Bronchial epithelial cell (primary cell): ENCODE measurements at places on chromosomes 1 and 21.

DNA sequence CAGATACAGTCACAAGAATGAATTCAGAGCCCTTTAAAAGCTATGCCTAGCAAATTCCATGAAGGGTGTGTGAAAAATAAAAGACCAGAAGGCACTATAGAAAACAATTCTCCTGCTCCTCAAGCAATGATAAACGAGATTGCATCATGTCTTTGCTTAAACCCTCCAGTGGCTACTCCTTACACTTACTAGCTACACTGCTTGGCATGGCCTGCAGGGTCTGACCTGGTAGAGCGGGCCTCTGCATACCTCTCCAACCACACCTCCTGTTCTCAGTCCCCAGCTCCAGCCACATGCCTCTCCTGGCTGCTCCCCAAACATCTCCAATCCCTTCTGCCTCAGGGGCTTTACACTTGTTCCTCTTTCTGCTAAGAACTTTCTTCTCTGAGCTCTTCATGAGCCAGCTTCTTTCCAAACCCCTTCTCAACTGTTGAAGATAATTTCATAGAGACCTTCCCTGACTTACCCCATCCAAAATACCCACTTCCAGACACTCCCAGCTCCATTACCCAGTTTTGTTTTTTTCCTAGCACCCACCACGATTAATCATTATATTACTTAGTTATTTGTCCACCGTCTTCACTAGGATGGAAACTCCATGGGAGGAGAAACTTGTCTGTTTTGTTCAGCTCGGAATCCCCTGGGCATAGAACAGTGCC is 11.2 kb upstream of the CREG1 start:
- no peak for DNase-seq

DNA sequence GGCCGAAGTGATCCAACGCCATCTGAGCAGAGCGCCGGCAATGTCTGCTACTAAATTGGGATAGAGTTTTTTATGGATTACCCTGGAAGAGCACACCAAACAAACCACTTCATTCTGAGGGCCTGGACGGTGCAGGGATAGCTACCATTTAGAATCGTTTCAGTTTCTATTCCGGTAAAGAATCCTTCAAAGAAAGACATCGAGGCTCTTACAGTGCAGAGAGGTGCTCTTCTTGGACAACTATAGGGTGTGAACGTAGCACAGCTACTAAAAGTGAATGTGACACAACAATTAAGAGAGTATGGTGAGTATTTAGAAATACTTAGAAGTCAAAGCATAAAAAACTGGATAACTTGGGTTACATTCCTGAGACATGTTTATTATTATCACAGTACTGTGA is 16.1 kb downstream of the HIVEP3 start:
- no peak for DNase-seq

DNA sequence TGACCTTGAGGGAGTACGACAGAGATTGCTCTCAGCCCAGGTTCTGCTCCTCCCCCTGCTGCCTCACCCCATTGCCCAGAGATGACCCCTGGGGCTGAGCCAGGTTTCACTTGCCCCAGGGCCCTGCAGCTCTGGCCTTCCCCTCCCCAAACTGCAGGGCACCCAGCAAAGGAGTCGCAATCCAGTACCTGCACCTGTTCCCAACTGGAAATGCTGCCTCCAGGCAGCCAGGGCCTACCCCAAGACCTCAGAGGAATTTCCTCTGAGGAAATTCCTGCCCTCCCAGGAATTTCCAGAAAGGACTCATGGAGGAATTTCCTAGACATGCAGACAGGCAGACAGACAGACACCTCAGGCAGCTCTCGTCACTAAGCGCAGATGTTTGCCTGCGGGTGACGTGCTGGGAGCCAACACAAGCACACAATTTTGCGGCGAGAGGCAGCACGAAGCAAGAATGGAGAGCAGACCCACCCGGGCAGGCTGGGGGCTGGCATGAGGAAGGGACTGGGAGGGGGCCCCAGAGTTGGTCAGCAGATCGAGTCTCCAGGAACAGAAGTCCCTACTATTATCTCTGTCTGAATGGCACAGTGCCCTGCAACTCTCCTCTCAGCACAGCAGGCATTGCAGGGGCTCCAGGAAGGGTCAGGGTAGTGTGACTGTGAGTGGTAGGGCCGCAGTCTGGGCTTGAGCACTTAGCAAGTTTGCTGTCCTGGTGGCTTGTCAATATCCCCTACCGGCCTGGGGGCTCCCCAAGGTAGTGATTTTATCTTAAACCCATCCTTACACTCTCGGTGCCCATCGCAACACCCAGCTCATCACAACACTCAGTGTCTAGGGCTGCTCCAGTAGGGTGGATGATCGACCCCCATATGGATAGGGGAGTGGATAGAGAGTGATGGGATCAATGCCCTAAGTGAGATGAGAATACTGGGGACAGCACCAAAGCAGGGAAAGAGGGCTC is 2.9 kb upstream of the EFNA1 start:
- peak; percentile 69 for DNase-seq

DNA sequence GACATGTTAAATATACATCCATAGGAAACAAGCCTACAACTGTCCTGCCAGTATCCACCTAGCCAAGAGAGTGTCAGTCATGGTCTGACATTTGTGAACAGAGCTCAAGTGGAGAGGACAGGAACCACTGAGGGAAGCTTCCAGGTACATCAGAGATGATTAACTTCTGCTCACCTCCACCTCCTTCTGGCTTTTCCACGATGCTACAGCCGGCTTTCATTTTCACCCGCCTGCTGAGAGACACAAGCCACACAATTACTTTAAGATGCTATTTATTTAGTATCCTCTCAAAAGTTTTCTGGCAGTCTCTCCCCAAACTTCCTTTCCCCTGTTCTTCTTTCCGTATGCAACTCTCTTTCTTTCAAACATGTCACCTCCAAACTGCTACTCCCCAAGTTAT is 2.1 kb downstream of the ETV3 start:
- DNase-seq, result peak; percentile 50

- no peak for DNase-seq
Observed at GRCh38 chr1:173430677-173431303, 46.3 kb upstream of the PRDX6 start.

- DNase-seq, result peak; percentile 58
Observed at GRCh38 chr1:1273512-1274298, at the start of gene UBE2J2. TSS of gene UBE2J2 (minus strand) at chr1:1273854. CDS start at chr1:1267992, 5,862 bp downstream.

DNA sequence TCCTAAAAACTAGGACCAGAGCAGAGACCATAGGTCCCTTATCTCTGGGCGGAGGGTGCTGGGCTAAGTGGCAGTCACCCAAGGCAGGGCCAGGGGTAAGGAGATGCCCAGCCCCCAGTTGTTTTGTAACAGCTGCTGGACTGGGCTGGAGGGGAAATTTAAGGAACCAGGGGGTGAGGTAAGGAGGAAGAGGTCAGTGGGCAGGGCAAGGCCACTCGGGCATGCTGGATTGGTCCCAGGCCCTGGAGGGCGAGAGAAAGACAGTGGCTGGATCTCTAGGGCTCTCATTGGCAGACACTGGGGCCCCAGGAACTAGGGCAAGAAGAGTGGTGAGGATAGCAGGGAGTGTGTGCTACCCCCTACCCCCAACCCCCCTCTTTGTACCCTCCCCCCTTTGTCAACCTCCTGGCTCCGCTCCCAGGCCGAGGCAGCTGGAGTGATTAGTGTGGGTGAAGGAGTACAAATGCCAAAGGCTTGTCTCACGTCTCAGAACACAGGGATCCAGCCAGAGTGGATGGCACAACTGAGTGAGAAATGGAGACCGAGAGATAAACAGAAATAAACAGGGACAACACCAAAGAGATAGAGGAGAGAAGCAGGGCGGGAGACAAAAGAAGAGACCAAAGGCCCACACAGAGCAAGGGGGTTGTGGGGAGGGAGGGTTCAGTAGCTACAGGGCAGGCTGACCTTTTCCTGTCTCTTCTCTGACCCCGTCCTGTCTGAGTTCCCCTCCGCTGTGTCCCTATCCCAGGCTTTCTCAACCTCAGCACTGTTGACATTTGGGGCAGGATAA is 20.5 kb upstream of the THRAP3 start:
- no peak for DNase-seq

DNA sequence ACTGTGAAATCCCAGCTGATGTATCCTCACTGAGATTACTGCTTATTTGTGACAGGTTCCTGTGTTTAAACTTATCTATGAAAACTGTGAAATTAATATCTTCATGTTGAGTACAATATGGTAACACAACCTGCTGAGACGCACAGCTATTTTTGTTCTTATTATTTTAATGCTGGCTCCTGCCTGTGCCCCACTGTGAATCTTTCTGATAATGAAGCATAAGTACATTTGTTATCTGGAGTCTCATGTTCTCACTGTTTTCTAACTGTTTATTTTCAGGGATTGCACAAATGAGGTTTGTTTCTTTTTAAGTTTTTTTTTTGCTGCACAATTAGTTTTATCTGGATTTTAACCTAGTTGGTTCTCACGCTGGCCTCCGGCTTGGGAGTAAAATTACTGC is 39.9 kb upstream of the IFNAR2 start:
- no peak for DNase-seq

- DNase-seq, result no peak
Observed at GRCh38 chr1:64755361-64755760, 10.5 kb downstream of the RAVER2 start.

- no peak for DNase-seq
Observed at GRCh38 chr1:204885790-204886189, 15.1 kb downstream of the NFASC start.

DNA sequence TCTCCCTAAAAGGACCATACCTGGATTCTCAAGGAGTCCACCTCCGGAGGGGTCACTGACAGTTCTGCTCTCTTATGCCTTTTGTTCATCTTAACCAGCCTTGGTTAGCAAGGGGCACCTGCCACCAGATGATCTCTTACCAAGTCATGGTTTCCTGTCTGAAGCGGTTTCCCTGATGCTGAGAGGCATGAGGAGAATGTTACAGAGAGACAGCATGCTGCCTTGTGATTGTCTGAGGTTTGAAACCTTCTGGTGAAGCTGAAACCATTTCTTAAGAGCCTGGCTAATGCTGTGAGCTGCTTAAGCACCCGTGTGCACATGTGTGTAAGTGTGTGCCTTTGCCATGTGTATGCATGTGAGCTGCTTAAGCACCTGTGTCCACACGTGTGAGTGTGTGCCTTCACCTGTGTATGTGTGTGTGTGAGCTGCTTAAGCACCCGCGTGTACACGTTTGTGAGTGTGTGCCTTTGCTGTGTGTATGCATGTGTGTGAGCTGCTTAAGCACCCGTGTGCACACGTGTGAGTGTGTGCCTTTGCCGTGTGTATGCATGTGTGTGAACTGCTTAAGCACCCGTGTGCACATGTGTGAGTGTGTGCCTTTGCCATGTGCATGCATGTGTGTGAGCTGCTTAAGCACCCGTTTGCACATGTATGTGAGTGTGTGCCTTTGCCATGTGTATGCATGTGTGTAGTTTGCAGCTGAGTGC is 136.4 kb upstream of the COL6A1 start:
- no peak for DNase-seq

GRCh38 chr1:94283462-94283861 is 46.1 kb upstream of the ARHGAP29 start:
- DNase-seq, result no peak

DNA sequence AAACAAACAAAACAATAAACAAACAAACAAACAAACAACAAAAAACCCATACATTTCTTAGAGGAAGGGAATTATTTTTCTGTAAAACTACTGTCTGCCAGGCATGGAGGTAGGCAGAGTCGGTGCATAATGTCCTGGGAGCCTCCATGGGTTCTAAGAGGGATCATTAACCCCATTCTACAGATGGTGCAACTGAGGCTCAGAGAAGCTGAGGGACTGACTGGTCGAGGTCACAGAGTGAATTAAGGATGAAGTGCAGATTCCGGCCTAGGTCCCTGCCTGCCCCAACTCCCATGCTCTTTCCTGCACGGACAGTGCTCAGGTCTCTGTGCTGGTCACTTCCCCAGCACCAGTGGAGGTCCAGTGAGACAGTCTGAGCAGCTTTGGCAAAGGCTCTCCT is 15.8 kb upstream of the WNT4 start:
- no peak for DNase-seq

DNA sequence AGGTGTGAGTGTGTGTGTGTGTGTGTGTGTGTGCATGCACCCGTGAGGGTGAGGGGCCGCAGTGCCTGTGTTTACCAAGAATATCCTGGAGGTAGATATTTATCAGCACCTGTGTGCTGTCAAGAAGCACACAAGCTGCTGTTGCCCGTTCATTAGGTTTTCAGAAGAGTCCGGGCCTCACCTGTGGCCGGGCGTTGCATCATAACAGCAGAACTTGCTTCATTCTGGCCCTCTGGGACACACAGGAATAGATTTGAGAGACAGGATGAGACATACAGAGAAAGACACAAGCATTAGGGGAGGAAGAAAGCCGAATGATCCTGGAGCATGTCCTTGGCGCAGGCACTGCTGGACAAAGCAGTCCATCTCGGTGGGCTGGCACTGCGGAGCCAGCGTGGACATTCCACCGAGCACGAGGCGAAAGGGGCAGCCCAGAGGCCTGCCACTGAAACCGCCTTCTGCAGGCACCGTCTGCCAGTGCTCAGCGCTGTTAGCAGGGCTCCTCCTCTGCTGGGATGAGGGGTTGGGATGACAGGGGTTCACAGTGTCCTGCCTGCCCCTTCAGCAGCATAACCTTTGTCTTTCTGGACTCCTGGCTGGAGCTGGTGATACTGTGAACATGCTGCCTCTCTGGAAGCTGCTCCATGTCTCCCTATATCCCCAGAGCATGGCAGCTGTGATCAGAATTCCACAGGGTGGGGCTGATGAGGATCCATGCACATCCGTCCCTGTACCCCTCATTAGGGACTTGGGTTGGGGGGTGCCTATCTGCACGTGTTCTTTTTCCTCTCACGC is 81.1 kb downstream of the PEX14 start:
- DNase-seq, result peak; percentile 14

DNA sequence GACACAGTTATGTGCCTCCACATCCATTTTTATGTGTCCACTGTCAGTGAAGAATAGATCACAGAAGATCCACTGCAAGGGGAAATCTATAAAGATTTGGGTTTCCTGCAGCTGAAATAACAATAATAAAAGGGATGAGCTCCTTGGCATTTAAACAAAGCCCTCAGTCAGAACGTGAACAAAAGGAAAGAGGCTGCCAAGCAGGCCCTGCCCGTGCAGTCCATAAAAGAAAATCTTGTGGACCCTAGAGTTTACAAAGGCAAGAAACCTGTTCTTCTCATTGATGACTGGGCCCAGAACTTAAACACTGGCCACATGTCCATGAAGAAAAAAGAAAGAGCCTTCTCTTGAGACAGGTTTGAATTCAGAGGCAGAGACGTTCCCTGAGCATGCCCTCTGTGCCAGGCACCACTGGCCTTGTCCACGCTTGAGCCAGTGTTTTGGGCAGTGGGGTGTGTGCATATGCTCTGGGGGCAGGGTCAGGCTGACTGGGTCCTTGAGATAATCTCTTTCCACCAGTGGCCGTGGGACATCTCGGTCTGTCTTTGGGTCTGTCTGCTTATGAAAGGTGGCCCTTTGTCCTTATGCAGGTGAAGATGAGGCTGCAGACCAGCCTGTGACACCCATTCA is 142.7 kb downstream of the HIVEP3 start:
- DNase-seq, result no peak

GRCh38 chr1:185017338-185017737 is 28.0 kb upstream of the RNF2 start:
- DNase-seq, result peak; percentile 95

DNA sequence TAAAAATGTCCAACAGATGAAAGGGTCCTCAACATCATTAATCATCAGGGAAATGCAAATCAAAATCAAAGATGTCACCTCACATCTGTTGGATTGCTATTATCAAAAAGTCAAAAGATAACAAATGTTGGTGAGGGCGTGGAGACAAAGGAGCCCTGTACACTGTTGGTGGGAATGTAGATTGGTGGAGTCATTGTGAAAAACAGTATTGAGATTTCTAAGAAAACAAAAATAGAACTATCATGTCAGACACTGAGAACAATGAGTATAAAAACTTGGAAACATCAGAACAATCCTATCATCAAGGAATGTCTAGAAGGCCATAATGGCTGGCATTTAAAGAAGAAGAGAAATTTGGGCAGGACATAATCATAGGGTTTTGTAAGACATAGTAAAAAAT is 209.2 kb upstream of the PTGFR start:
- DNase-seq, result no peak
